Naive thymus-derived CD8-positive, alpha-beta T cell (primary cell): ENCODE measurements at places on chromosomes 12 and 14. TPM values are rescaled to one million over a fixed set of nuclear protein-coding genes. Genes with fewer than 3 reads are reported as not detected.

- no peaks in the 10 kb centered on the region for H3K36me3 ChIP-seq
- DNase-seq: no peak
- H3K4me3 ChIP-seq: peak overlapping the region; percentile 47
- H3K27me3 ChIP-seq: peaks cover 25% of the 10 kb centered on the region
Observed at GRCh38 chr12:130713581-130713991, 2.5 kb downstream of the RIMBP2 start.

- H3K36me3 ChIP-seq: no peaks in the 10 kb centered on the region
- H3K27ac ChIP-seq: no peak overlapping the region
- H3K27me3 ChIP-seq: no peaks in the 10 kb centered on the region
- no peaks in the 10 kb centered on the region for H3K4me1 ChIP-seq
- no peak for DNase-seq
- no peak overlapping the region for H3K4me3 ChIP-seq
Observed at GRCh38 chr14:32913725-32914124, 25.0 kb upstream of the NPAS3 start.

DNA sequence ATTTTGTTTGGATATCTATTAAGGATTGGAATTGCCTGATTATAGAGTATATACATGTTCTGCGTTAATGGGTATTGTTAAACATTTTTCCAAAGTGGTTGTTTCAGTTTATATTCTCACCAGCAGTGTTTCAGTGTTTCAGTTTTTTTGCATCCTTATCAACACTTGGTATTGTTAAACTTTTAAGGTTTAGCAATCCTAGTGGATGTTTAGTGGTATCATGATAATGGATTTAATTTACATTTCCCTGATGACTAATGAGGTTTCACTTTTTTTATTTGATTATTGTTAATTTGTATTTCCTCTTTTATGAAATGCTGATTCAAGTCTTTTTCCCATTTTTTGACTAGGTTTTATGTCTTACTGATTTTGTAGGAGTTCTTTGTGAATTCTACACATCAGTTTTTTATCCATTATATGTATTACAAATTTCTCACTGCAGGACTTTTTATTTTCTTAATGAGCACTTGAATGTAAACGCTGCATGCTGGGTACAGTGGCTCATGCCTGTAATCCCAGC lies 23.7 kb downstream of the YLPM1 start:
- peaks cover 48% of the 10 kb centered on the region for H3K4me1 ChIP-seq
- H3K27ac ChIP-seq: peak overlapping the region; percentile 83
- H3K27me3 ChIP-seq: no peaks in the 10 kb centered on the region

DNA sequence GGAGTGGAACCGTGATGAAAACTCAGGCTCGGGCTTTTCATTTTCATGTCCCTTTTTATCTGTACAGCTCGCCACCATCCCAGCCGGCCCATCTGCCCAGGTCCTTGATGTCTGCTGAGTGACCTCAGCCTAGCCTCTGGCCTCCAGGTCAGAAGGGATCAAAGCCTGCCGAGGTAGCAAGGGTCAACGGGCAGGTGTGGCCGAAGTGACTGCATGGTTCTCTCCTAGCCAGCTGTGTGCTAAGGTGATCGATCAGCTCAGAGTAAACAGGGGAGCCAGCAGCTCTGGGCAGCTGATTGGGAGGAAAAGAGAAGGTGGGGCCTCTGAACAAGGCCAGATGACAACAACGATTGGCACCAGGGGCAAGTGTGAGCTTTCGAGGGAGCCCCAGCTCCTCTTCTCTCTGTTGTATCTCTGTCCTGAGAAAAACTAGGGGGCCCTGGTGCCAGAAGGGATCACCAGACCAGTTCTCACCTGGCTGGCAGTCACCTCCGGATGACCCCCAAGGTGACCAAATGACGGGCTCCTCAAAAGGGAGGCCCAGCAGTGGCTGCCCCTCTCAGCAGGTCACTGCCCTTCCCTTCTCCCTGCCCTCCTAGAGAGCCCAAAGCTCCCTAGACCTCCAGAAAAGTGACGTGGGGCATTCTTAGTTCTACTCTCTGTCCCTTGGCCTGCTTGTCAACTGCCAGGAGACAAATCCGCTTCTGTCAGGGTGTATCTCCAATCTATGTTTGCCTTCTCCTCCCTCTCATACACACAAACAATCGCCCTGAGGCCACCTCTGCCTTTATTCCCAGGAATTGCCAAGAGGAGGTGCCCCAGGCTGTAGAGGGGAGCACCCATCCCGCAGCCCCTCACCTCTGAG lies 3.4 kb downstream of the SLC6A12 start:
- H3K36me3 ChIP-seq: no peaks in the 10 kb centered on the region
- H3K27me3 ChIP-seq: peaks cover 88% of the 10 kb centered on the region
- peaks cover 11% of the 10 kb centered on the region for H3K4me1 ChIP-seq

- no peaks in the 10 kb centered on the region for H3K4me1 ChIP-seq
- no peak overlapping the region for H3K27ac ChIP-seq
- peaks cover 5% of the 10 kb centered on the region for H3K36me3 ChIP-seq
- H3K27me3 ChIP-seq: peaks cover 9% of the 10 kb centered on the region
Observed at GRCh38 chr12:93943780-93944179, 204.6 kb upstream of the PLXNC1 start.

- peaks cover 8% of the 10 kb centered on the region for H3K4me1 ChIP-seq
- DNase-seq: no peak
- H3K27ac ChIP-seq: no peak overlapping the region
Observed at GRCh38 chr12:106739318-106739717, 35.2 kb upstream of the RIC8B start.

- H3K27ac ChIP-seq: no peak overlapping the region
- H3K36me3 ChIP-seq: peaks cover 8% of the 10 kb centered on the region
- DNase-seq: no peak
- no peak overlapping the region for H3K4me3 ChIP-seq
- H3K4me1 ChIP-seq: peaks cover 12% of the 10 kb centered on the region
Observed at GRCh38 chr14:38053666-38054065, 154.0 kb upstream of the SSTR1 start.

GRCh38 chr14:58797010-58797429 lies 159.3 kb downstream of the DACT1 start:
- no peaks in the 10 kb centered on the region for H3K36me3 ChIP-seq
- H3K4me3 ChIP-seq: no peak overlapping the region
- no peak overlapping the region for H3K27ac ChIP-seq
- DNase-seq: no peak

DNA sequence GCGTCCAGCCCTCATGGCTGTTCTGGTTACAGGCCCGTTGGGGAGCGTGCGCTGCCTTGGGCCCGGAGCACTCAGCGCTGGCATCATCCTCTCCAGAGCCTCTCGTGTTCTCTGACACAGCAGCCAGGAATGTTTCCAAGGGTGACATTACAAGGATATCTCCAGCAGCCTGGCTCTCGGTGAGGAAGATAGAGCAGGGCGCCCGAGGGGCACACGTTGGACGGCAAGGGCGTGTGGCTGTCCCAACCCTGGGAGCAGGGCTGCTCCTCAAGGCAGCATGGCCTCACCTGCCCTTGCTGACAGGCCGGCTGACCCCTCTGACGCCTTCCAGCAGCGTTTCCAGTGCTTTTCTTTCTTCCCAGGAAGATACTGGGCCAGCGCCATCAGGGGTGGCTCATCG lies 14.4 kb downstream of the LRCOL1 start:
- H3K4me3 ChIP-seq: no peak overlapping the region
- H3K27me3 ChIP-seq: peaks cover 22% of the 10 kb centered on the region
- H3K27ac ChIP-seq: no peak overlapping the region

DNA sequence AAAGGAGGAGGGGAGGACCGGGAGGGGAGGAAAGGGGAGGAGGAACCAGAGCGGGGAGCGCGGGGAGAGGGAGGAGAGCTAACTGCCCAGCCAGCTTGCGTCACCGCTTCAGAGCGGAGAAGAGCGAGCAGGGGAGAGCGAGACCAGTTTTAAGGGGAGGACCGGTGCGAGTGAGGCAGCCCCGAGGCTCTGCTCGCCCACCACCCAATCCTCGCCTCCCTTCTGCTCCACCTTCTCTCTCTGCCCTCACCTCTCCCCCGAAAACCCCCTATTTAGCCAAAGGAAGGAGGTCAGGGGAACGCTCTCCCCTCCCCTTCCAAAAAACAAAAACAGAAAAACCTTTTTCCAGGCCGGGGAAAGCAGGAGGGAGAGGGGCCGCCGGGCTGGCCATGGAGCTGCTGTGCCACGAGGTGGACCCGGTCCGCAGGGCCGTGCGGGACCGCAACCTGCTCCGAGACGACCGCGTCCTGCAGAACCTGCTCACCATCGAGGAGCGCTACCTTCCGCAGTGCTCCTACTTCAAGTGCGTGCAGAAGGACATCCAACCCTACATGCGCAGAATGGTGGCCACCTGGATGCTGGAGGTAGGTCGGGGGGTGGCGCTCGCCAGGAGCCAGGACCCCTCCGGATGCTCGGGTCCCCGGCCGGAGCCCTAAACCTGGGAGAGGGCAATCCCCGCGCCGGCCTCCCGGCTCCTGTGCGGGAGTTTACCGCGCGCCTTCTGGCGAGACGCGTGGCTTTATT lies at the start of gene CCND2:
CCND2 (plus strand) TSS at position 111 of the 744 bp plus-strand sequence; CDS start at position 390, 279 bp downstream.
- DNase-seq: peak; percentile 58
- peaks cover under 1% of the 10 kb centered on the region for H3K27me3 ChIP-seq
- H3K4me3 ChIP-seq: peak within 1 kb of the TSS; percentile 97
- H3K27ac ChIP-seq: peak within 1 kb of the TSS; percentile 98

- DNase-seq: no peak
- peaks cover 6% of the 10 kb centered on the region for H3K4me1 ChIP-seq
- peaks cover 5% of the 10 kb centered on the region for H3K36me3 ChIP-seq
- H3K27ac ChIP-seq: no peak overlapping the region
- H3K27me3 ChIP-seq: no peaks in the 10 kb centered on the region
Observed at GRCh38 chr12:64745980-64746379, 13.2 kb downstream of the GNS start.

DNA sequence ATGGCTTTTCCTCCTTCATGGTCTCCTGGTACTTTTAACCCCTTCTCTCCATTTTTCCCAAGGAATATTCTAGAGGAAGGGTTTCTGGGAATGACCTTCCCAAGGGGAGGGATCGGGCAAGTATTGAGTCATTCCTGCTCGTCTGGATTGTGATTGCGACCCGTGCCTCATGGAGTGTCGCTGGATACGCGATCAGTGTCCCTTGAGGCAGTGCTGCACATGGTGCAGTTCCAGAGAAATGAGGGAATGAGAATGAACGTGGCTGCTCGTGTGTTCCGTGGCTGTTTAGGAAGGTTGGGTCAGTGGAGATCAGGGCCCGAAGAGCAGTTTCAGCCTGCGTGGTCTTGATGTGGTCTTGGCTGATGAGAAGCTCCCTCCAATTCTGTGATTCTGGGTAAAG lies 234.4 kb downstream of the CACNA1C start:
- no peak for DNase-seq
- H3K27me3 ChIP-seq: no peaks in the 10 kb centered on the region
- no peaks in the 10 kb centered on the region for H3K36me3 ChIP-seq
- H3K4me3 ChIP-seq: no peak overlapping the region
- no peak overlapping the region for H3K27ac ChIP-seq

DNA sequence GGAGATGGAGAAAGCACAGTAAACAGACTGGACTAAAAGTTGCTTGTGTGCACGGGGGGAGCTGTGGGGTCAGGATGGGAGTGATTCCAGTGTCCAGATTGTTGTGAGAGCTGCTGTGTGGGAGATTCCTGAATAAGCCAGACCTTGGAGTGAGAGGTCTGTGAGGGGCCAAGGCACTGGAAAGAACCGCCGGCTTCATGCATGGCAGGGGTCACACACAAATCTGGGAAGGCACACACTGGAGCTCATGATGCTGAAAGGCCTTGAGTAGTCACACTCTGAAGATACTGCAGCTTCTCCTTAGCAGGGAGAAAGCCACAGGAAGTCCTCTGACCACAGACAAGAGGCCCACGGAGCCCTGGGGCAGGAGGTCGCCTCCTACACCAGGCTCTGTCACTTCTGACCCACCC lies 23.1 kb downstream of the ADCY6 start:
- no peak for DNase-seq
- H3K36me3 ChIP-seq: no peaks in the 10 kb centered on the region
- no peaks in the 10 kb centered on the region for H3K27me3 ChIP-seq
- H3K4me3 ChIP-seq: no peak overlapping the region
- H3K27ac ChIP-seq: peak overlapping the region; percentile 13
- peaks cover 15% of the 10 kb centered on the region for H3K4me1 ChIP-seq

GRCh38 chr12:92639017-92639416 lies 63.8 kb upstream of the PLEKHG7 start:
- no peaks in the 10 kb centered on the region for H3K36me3 ChIP-seq
- no peak for DNase-seq
- H3K27me3 ChIP-seq: no peaks in the 10 kb centered on the region
- H3K4me3 ChIP-seq: no peak overlapping the region
- no peak overlapping the region for H3K27ac ChIP-seq
- no peaks in the 10 kb centered on the region for H3K4me1 ChIP-seq

DNA sequence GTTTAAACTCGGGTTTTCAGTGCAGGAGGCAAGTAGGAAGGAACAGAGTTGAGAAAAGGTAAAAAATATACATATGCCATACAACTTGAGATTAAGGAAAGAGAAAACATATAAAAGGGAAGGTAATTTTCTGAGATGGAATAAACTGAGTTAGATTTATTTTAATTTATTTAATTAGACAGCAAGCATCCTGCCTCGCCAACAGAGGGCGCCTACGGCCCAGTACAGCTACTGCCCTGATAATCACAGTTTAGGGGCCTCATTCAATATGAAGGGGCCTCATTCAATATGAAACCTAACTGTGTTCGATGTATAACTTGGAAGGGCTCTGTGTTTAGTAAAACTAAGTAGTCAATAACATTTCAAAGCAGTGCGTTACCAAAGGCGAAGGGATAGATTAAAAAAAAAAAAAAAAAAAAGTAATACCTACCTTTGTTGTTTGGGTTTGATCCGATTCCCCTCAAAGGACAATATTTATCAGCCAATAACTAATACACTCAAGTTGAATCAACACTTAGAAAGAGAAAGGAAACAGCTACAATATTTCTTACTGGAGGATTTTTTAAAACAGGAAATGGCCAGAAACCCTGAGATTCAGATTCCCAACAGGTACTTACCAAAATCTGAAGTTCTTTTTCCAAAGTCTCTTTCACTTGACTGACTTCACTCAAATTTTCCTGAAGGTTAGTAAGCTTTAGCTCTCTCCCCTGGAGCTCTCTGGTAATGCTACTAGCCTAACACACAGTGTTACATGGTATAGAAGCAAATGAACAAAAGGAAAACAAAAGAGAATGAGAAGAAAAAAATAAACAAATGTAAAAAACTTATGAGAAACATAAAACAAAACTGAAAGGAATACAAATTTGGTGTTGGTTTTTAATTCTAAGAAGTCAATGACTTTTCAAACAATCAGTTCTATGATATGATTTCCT lies 70.0 kb upstream of the VPS33A start:
- no peaks in the 10 kb centered on the region for H3K27me3 ChIP-seq
- no peak overlapping the region for H3K4me3 ChIP-seq
- no peak overlapping the region for H3K27ac ChIP-seq
- H3K4me1 ChIP-seq: peaks cover 1% of the 10 kb centered on the region
- H3K36me3 ChIP-seq: peaks cover 59% of the 10 kb centered on the region

The TGFB3 gene
- 9.6 TPM for total RNA-seq

The RAD51AP1 gene
- 1.6 TPM for total RNA-seq

The SIX6 gene
- not detected for total RNA-seq

The AQP2 gene
- not detected for total RNA-seq

The TRPV4 gene
- not detected for total RNA-seq

The FAM234B gene
- 5.0 TPM for total RNA-seq

The MFAP5 gene
- total RNA-seq: not detected

The RNU4-1 gene
- total RNA-seq: 934 TPM

The SERPINA5 gene
- total RNA-seq: not detected

The TOGARAM1 gene
- total RNA-seq: 14.8 TPM

The IAPP gene
- not detected for total RNA-seq

The ASCL1 gene
- total RNA-seq: not detected
